ENCODE measurements at places on chromosomes 5 and 9.

- DNase-seq: no peak
These were observed 77.0 kb upstream of the SMARCA2 start for GRCh38 chr9:1938135-1938534.

DNA sequence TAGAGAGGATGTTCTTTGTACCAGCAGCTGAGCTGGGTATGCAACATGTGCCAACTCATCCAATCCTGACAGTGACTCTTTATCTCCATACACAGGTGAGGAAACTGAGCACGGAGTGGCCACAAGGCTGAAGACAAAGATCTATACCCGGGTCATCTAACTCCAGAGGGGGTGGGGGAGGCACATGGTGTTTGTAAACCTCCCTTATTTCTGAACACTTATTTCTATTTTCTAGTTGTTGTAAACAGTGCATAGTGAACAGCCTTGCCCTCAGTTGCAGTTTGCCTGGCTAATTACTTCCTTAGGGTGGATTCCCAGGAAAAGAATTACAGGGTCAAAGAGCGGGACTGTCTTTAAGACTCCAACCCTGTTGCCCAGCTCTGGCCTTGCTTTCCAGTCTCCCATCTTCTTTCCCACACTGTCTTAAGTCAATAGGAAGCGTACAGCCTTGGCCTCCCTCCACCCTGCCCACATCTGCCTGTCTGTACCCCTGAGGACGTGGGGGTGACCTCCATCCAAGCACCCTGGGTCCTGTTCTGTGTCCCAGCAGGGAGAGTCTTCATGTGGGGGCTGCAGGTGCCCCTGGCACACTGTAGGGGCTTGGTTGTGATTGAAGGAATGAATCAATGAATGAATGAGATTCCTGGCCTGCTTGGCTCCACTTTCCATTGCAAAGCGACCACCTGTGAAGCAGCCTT, 13.2 kb upstream of the FIBCD1 start:
- no peak for DNase-seq

DNA sequence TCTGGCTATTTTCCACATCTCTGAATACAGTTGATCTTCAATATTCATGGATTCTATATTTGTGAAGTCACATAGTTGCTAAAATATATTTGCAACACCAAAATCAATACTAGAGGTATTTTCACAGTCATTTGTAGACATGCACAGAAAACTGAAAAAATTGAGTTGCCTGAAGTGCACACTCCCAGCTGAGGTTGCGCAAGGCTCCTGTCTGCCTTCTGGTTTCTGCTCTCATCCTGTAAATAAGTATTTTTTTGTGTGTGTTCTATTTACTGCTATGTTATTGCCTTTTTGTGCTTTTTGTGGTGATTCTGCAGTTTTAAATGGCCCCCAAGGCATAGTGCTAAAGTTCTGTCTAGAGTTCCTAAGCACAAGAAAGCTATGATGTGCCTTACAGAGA, 371.1 kb upstream of the GRAMD2B start:
- DNase-seq: no peak

DNA sequence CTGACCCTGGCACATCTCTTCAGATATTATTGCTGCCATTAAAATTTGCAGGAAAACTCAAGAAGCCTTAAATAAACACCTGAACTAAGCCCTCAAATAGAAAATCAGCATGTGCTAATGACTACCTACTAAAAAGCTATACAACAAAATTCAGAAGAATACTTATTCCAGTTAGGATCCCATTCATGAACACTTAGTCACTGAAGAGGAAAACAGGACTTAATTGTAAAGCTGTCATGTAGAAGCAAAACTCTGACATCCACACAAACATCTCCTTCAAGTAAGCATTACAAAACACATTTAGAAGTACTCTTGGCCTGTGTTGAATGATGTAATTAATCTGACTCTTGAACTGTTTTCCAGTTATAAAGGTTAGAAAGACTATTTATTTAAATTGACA, 19.9 kb downstream of the ELL2 start:
- no peak for DNase-seq

GRCh38 chr5:173310218-173310769, 17.9 kb downstream of the STC2 start:
- DNase-seq: no peak

DNA sequence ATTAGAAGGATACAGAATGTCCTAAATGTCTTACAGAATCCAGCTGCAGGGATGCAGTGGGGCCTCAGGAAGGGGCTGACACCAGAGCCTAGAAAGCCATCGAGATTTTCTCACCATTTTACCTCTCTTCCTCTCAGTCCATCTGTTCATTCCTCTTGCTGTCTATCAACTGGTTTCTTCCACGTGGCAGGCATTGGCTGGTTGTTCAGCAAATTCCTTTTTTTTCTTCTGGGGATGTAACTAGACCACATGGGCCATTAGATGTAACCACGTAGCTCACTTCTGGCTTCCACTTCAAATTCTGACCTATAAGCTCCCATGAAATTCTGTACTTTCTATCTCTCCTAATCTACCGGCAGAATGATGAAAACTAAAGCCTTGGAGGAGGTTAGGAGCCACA, 93.6 kb upstream of the MTAP start:
- no peak for DNase-seq

GRCh38 chr5:36502608-36503007, 103.8 kb upstream of the SLC1A3 start:
- DNase-seq: no peak

DNA sequence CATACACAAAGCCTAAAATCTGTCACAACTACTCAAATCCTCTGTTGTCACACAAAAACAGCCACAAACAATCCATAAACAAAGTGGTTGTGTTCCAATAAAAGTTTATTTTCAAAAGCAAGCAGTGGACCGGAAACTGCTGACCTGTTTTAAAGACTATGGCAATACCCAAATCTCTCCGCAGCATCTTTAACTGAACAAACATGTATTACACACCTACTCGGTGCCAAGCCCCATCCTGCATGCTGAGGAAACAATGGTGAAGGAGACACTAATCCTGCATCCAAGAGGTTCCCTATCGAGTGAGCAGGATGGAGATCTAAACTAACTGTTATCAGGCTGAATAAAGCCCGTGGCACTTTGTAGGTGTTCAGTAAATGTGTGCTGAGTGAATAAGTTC, 11.2 kb downstream of the CDK5RAP2 start:
- no peak for DNase-seq

DNA sequence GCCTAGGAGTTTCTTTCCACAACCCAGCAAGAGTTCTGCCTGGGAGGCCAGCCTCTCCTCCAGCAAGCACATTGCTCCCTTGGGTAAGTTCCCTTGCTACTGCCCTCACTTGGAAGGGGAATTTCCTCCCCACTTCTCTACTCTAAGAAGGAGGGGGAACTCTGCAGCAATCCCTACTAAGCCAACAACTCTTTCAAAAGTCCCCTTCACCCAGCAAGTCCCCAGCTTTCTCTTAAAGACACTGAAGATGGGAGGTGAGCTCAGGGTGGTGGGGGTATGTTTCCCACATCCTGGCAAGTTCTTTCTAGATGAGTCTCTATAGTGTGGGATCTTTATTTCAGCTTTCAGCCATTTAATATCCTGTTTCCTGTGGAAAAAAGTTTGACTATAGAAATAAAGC, 49.0 kb downstream of the PDE8B start:
- no peak for DNase-seq

DNA sequence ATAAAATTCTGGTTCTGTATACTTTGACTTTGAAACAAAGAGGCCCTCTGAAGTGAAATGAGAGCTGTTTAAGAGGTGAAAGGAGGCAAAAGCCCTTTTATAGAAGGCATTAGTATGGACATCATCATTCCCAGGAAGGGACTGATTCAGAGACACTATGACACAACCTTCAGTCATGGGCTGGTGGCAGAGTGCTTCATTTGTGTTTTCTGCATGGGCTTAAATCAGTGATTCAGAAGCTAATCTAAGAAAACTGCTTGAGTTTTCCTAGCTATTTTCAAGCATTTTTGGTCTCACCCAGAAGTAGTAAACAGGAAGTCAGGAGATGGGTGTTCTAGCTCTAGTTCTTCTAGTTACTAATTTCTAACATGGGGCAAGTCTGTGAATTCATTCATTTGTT, 288.9 kb downstream of the TRPM3 start:
- DNase-seq: no peak

DNA sequence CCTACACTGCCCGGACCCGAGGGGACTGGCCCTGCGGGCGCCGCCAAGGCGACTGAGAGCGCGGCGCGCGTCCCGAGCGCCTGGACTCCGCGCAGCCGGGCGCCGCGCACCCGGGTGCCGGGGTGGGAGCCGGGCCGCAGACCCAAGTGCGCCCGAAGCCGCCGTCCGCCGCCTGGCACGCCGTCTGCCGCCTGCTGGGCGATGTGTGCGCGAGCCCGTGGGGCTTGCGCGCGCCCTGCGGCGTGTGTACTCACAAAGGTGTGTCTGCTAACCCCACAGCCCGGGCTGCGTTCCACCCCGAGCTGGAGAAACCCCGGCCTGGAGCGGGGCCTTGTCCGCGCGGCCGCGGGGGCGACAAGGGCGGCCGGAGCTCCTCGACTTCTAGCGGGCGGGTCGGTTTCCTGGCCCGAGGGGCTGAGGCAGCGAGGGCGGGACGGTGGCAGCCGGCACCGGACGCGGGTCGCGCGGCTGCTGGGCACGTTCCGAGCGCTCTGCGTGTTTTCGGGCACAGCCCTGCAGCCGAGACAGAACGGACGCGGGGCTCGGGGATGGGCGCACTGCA, 1.1 kb upstream of the ZSWIM6 start:
- no peak for DNase-seq

GRCh38 chr9:206481-206880, 8.2 kb upstream of the DOCK8 start:
- DNase-seq: no peak

GRCh38 chr5:158736150-158736870, 363.4 kb downstream of the EBF1 start:
- DNase-seq: no peak
